ENCODE measurements at places on chromosomes 2 and 18.

DNA sequence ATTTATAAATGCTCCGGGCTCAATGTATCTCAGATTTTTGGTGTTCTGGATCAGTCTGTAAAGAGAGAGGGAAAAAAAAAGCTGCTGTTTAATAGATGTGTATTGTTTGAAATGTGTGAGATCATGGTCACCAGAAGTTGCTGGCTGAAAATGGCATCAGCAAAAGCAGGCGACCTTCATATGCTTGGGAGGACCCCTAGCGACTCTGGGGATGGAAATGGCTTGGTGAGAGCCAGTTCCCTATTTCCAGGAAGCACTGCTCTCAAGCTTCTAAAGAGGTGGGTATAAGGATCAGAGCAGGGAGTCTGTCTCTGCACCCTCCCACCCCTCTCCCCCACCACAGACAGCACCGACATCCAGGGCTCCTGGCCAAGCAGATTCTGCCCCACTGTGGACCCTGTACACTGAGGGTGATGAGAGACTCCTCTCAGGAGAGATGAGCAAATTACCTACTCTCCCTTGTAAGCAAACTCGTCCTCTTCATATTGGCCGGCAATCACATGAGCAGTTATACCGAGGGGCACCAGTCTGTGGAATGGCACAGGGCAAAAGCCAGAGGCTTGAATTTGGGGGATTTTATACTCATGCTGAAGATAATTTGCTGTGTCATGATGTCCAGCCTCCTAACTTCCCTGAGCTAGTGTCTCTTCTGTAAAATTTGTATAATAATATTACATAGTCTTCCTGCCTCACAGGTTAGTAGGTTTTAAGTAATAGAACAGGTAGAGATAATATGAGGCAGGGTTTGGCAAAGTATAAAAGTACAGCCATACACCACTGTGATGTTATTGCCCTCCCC, 29.6 kb downstream of the LHCGR start:
- DNase-seq, result no peak

DNA sequence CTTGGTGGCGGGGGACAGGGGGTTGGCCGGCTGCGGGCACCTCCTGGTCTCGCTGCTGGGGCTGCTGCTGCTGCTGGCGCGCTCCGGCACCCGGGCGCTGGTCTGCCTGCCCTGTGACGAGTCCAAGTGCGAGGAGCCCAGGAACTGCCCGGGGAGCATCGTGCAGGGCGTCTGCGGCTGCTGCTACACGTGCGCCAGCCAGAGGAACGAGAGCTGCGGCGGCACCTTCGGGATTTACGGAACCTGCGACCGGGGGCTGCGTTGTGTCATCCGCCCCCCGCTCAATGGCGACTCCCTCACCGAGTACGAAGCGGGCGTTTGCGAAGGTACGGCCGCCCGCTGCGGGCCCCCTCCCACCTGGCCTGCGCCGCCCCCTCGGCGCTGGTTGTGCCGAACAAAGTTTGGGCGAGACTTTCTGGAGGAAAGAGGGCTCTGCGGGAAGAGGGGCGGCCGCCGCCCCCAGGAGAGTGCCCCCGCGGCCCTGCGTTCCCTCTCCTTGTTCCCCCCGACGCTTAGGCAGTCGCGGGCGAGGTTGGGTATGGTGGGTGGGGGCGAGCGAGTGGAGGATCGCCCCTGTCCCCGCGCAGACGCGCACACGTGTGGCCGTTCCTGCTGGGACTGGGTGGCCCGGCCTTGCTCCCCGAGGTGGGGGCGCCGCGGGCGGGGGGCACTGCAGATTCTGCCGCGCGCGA, 866 bp downstream of the CRIM1 start:
- peak; percentile 73 for DNase-seq

DNA sequence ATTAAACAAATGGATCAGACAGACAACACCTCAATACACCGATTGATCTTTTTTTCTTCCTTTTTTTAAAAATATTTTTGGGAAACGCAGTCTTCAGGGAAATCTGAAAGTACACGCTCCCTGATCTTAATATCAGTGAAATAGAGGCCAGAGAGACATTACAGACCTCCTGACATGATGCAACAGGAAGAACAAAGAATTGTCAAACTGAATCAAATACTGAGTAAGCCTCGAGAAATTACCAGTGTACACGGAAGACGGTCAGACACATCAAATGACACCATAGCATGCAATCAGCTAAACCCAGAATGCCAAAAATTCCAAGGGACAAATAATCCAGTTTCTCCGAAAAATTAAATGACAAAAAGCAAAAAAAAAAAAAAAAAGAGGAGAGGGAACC, 80.2 kb upstream of the NFU1 start:
- no peak for DNase-seq

GRCh38 chr2:191321861-191322662, 76.9 kb downstream of the MYO1B start:
- no peak for DNase-seq

DNA sequence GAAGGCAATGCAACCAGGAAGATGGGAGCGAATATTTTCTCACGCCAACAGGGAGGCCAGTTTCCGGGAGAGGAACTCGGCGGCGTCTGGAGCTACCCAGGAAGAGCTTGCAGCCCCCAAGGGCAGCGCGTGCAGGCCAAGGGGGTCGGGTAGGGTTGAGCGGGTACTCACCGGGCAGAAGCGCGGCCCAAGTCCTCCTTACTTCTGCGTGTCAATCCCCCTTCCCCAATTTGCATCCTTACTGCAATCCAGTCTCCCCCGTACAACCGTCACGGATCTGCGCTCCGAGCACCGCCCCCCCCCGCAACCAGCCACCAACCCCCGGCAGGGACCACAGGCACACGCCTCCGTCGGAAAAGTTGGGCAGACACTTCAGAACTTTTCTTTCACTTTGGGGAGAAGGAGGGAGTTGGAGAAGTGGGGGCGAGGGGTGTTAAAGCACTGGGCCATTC, 1.3 kb downstream of the ATP8B1 start:
- DNase-seq, result no peak

DNA sequence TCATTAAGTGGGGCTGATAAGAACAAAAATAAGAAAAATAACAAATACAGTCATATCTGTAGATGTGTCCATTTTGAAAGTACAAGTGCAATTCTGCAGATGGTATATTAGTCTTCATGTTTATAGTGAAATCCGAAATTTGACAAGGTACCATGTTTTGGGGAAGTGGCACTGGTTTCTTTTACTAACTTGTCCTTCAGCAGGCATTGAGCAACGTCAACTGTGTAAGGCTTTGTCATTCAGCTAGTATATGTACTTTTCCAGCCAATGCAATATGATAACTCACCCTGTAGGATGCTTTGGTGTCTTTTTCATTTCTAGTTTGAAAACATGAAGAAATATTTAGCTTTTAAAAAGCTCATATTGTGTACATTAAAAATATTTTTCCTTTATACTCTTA, 139.9 kb downstream of the MCFD2 start:
- DNase-seq, result no peak

DNA sequence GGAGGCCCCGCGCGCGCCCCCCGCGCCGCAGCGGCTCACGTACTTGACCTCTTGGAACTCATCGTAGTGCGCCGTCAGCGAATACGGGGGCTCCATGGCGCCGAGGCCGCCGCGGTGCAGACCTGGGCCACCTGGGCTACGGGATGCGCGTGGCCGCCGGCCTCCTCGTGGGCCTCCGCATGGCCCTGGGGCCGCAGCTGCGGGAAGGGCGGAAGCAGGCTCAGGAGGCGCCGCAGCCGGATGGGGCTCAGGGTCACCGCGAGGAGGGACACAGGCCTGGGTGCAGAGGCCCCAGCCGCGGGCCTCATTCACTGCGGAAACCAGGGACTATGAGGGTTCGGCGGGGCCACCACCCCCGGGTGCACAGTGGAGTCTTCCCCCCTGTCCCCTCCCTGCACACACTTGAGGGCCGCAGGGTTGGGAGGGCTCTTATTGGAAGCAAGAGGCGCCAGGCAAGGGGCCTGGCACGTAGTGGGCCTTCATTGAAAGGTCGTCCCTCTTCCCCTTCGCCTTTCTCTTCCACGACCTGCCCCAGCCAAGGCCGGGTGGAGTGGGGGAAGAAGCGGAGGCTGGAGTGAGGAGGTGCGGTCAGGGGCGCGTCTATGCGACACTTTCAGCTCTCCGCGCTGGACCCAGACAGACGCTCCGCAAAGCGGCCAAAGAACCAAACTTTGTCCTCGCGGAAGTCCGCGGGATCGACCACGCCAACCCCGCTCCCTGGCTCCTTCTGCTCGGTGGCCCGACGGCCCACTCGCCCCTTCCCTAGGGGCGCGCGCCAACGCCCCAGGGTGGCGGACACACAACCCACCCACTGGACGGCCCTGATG, 863 bp downstream of the ECEL1 start:
- no peak for DNase-seq

DNA sequence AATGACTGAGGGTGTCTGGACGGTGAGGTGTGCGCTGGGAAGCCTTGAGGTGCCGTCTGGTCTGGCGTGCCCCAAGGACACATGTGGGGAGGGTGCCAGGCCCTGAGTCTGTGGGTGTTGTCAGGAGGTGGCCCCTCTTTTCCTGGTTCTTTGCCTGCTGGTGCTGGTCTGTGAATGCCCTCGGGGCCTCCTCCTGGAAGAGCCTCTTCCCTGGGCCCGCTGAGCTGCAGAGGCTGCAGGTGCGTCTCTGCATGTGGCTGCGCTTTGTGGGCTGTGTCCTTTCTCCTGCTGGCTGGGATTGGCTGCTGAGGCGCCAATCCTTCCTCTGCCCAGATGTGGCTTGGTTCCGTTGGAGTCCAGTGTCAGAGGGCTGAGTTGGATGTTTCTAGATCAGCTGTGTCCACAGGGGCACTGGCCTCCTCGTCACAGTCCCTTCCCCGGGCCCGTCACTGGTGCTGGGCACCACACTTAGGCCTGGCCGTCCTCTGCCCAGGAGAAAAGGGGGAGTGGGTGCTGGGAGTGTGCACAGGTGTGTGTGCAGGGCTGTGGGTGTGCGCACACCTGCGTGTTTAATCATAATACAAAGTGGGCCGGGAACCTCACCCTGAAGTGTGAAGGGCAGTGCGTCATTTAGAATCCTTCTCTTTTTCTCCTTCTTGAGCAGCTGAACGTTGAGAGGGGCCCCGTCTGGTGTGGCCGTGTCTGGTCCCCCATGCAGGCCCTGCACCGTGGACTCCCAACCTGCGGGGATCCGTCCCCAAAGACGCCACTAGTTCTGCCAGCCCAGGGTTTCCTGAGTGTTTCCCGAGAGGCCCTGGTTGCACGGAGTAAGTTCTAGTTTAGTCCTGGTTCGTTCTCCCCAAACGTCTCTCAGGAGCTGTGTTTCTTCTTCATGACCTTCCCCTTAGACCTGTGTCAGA, 35.5 kb downstream of the RTP5 start:
- peak; percentile 42 for DNase-seq

DNA sequence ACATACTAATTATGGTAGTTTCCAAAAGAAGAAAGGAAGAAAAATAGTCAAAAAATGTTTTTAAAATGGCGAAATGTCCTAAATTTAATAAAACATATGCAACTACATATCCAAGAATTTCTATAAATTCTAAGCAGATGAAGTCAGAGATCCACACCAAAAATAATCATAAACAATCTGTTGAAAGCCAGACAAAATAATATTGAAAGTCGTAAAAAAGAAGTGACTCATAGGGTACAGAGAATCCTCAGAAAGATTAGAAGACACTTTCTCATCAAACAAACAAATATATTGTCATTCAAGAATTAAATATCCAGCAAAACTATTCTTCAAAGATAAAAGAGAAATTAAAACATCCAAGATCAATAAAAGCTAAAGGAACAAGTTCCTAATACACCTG, 281.4 kb upstream of the ZNF804A start:
- no peak for DNase-seq

DNA sequence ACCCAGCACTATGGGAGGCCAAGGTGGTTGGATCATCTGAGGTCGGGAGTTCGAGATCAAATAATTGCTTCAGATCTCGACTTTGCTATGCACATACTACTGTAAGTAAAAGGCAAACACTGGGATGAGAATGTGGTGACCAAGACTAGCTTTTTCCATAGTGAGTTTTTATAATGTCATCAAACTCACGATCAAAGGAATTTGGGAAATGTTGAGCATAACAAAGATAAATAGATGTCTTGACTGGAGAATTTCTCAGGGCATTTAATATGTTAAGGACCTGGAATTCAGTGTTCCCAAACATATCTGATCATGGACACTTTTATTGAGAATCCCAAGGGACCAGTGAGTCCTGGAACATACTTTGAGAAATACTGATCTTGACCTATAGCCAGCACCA, 205.6 kb downstream of the ARHGAP15 start:
- no peak for DNase-seq

GRCh38 chr2:233115121-233115520, 55.0 kb downstream of the INPP5D start:
- DNase-seq, result no peak

- DNase-seq, result no peak
These were observed 51.4 kb downstream of the GNAL start for GRCh38 chr18:11740461-11740860.

DNA sequence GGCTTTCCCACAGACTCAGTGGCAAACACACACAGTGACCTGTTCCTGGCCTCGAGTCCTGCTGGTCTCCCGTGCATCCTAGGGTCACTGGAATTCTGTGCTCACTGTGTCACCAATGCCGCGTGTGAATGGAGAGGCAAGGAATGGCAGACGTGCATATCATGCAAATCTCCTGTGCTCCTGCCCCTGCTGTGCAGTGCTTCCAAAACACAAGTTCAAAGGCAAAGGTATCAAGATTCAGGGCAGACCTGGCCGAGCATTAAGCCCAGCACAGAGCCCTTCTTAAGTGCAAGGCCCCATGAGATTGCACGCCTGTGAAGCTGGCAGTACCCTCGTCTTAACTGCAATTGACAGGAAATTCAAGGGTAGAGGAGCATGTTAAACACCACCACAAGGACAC, 129.1 kb downstream of the NDUFA10 start:
- DNase-seq, result peak; percentile 29

- DNase-seq, result no peak
These were observed 148.2 kb upstream of the ITGA4 start for GRCh38 chr2:181308766-181309515.

GRCh38 chr18:3457261-3457724, 7.3 kb downstream of the TGIF1 start:
- DNase-seq, result no peak

DNA sequence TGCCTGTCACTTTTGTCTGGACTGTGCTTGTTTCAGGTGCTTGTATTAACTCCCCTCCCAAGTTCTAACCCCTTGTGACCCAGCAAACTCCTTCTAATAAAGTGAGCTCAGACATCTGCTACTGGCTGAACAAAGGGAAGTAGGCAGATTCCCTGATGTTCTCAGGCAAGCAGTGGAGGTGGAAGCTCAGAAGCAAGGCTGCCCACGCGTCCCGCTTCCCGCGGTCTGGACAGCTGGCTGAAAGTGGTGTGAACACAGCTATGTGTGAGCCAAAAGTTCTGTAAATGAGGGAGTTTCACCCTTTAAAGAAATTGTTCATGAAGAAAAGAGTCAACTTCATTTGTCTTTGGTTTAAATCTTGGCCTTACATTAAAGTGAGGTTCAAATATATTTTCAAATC, 40.0 kb downstream of the NAPG start:
- DNase-seq, result no peak

GRCh38 chr2:99886418-99886817, 256.0 kb downstream of the AFF3 start:
- no peak for DNase-seq
